ENCODE measurements at places on chromosomes 3 and 15.
A peak's percentile ranks its signal among the peaks of the same experiment; 100 is the strongest.

GRCh38 chr15:41443275-41443674 lies 26.4 kb downstream of the RTF1 start:
- no peak for DNase-seq

DNA sequence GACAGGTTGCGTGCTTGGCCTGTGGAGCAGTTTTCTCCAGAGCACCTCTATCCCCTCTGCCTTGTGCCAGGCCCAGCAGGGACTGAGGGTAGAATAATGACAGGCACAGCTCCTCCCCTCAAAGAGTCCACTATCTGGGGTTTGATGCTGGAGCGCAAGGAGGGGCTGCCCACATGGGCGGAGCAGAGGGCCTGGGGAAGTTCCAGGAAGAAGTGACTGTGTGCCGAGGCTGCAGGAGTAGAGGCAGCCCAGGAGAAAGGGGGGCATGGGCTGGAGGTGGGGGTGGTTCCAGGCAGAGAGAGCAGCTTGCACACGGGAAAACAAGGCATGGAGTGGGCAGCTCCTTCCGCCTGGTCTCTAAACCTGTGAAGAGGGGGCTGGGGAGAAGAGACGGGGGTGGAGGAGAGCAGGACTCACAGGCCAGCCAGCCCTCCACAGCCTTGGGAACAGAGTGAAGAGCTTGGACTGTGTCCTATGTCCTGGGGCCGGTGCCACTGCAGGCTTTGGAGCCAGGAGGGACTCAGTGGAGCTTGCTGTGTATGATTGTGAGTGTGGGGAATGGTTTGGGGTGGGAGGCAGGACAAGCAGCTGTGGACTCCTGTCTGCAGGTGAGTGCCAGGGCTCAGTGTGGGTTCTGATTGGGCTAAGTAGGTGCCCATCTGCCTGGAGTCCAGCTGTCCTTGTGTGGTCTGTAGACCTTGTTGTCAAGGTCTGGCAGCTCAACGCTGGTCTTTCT lies 48.1 kb downstream of the APBA2 start:
- DNase-seq: peak; percentile 37

DNA sequence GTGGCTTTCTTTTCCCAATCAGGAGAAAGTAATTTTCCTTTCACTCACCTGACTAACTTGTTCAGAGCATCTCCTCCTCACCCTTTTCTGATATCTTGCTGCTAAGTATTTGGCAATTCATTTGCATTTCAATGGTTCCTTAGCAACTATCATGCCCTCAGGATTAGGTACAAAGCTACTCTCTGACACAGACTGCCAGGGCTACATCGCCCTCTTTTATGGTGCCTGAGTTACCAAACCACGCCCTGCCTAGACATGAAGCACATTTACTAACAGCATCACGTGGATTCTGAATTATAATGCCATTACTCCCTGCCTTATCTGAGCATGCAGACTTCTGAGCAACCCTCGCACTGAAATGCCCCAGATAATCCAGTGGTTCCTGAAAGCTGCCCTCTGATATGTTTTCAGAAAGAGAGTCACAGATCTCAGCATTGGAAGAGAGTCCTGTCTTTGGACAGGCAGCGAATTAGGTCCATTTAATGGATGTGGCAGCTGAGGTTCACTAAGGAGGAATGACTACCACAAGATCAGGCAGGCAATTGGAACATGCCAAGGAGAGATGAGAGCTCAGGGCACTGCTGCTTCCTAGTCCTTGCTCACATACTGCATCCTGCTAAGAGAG lies 14.5 kb downstream of the EPHB1 start:
- DNase-seq: no peak

GRCh38 chr3:197226179-197226578 lies 72.2 kb downstream of the DLG1 start:
- no peak for DNase-seq

DNA sequence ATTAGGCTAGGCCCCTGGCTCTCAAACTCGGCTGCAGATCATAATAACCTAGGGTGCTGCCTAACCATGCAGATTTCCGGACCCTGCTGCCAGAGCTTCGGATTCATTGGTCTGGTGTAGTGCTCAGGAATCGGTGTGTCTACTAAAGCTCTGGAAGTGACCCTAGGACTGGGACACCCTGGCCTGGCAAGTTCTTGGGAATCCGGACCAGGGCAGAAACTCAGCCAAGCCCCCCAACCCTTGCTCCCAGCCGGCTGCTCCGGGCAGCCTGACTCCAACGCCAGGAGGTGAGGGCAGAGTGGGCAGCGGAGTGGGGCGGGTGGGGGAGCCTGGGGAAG lies 23.0 kb downstream of the IGDCC3 start:
- DNase-seq: no peak

- peak; percentile 40 for DNase-seq
These were observed 415.7 kb upstream of the THBS1 start for GRCh38 chr15:39165020-39165706.

DNA sequence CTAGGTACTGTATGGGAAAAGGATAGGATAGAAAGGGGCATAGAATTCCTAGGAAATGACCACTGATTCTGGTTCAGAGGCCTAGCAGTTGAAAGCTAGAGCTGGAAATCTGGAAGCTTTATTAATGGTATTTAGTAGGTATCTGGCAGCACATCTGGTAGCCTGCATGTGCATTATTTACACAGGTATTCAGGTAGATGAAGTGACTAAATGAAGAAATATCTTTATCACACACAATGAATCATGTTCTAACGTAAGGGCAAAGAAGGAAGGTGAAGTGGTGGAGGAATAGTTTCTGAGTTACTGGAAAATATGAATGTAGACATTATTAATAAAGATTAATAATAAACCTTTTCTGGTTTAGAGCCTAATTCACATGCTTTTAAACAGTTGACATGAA lies 119.9 kb downstream of the MBNL1 start:
- DNase-seq: no peak

- DNase-seq: no peak
These were observed 167.0 kb downstream of the FMN1 start for GRCh38 chr15:33027306-33028035.

GRCh38 chr3:4475804-4476203 lies 8.7 kb upstream of the SUMF1 start:
- DNase-seq: no peak

- DNase-seq: peak; percentile 52
These were observed 161.3 kb downstream of the GREM1 start for GRCh38 chr15:32878869-32879805.

GRCh38 chr3:18223974-18224373 lies 201.2 kb downstream of the SATB1 start:
- no peak for DNase-seq
